Right ventricle myocardium inferior (tissue), 1 donor: ENCODE measurements at places on chromosomes 13 and 19.

DNA sequence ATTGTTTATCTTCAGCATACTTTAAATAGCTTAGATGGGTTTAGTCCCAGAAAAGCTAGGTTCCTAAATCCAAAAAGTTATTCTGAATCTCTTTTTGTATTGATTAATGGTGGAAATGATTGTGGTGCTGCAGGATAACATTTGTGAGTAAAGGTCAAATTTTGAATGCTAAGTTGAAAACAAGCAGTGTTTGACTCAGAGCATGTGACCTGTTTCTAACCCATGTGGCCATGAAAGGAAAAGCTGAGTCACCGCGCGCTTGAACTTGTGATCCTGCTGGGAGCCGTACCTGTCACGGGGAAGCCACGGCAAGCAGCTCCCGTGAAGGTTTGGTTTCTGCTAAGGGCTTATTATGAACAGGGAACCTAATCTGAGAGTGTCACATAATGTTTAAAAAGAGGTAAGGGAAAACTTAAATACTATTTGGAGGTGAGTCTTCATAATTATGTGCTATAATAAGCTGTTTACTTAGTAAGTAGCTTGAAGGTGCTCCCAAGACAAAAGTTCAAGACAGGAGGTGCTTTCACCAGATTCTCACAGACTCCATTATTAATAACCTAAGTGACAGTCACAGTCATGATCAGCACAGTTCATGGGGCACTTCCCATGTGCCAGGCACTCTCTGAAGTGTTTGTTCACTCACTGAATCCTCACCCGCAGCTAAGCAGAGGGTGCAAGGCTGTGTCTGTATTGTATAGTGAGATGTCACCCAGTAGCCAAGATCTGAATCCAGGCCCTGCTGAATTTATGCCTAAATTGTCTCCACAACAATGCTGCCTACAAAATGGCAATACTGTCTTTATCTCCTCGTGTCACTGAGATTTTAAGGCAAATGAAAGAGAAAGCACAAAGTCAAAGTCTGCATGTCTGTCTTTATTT, 286.5 kb downstream of the MYO16 start:
- DNase-seq = peak; percentile 76

DNA sequence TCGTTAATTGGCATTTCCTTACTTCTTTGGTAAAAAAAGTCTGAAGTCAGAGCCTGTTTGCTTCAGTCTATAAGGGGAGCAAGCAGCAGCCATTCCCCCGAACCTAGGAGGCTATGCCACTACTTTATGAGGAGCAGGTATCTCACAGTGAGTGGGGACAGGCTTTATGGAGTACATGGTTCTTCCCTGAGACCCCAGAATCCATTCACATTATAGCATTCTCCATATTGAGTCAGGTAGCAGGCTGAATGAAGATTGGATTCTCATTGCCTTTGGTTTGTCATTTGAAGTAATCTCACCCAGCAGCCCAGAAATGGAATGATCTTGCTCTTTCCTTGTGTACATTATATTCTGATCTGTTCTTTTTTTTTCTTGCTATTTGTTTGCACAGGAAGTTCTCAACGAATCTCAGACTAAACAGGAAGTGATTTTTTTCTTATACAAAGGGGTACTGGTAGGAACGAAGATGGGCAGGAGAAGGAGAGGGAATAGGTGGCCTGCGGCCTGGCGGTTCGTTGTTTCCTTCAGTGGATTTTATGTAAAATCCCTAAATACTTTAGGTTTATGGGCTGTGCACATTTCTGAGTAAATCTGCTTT, 74.4 kb downstream of the ARHGAP35 start:
- DNase-seq = no peak

DNA sequence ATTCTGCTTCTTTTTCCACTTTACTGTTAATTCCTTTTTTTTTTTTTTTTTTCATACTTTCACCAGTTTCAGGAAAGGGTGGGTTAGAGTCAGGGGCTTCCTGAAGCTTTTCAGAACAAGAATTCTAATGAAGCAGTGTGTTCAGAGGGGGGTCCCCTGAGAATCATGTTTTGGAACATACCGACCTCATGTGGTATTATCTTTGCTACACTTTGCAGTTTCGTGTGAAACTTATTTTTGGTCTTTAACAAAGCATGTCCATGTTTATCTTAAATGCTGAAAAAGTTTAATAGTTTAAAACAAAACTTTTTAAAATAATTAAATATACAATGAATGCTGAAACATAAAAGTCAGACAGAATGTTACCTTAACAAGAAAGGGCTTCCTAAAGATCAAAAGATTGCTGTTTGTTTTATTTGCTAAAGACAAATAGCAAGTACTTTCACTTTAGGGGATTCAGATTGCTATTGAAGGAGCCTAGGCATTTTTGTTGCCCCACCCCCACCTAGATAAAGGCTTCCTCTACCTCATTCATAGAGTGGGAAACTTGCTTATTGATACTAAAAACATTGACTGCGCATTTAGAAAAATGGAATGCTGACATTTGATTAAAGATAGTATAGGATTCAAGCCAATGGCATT, 21.1 kb upstream of the POMP start:
- no peak for DNase-seq

DNA sequence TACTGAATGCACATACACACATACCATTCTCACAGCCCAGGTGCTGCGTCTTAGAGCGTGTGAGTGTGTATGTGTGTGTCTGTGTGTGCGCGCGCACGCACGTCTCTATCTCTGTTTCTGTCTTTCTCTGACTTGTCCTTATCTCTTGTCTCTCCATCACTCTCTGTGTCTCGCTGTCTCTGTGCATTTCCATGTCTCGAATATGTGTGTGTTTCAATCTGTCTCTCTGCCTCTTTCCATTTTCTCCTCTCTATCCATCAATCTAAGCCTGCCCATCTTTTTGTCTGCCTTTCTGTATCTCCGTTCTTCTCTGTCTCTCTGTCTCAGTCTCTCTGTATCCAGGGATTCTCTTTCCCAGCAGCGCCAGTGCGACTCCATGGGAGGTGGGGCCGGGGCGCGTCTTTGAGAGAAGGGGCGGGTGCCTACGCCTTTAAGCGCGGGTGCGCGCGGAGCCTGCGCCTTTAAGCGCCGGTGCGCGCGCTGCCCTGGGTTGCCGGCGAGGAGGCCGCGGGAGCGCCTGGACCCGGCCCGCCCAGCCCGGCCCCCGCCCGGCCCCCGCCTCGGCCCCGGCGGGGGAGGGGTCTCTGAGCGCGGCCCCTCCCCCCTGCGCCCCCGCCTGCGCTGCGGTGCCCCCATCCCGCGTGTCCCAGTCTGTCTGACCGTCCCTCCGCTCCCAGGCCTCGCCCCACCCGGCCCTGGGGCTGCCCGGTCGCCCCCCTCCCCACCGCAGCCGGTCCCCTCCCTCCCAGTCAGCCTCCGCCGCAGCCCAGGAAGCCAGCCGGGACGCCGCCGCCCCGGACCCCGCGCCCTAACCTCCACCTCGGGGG, at the start of gene LRFN3:
TSS of gene LRFN3 (plus strand) at position 464 of the 827 bp plus-strand sequence. CDS start 3,052 bp downstream, outside the sequence.
- DNase-seq = peak; percentile 86

- no peak for DNase-seq
These were observed 33.0 kb downstream of the ZIC2 start for GRCh38 chr13:100014621-100015020.
